ENCODE measurements at places on chromosomes 4 and X.

DNA sequence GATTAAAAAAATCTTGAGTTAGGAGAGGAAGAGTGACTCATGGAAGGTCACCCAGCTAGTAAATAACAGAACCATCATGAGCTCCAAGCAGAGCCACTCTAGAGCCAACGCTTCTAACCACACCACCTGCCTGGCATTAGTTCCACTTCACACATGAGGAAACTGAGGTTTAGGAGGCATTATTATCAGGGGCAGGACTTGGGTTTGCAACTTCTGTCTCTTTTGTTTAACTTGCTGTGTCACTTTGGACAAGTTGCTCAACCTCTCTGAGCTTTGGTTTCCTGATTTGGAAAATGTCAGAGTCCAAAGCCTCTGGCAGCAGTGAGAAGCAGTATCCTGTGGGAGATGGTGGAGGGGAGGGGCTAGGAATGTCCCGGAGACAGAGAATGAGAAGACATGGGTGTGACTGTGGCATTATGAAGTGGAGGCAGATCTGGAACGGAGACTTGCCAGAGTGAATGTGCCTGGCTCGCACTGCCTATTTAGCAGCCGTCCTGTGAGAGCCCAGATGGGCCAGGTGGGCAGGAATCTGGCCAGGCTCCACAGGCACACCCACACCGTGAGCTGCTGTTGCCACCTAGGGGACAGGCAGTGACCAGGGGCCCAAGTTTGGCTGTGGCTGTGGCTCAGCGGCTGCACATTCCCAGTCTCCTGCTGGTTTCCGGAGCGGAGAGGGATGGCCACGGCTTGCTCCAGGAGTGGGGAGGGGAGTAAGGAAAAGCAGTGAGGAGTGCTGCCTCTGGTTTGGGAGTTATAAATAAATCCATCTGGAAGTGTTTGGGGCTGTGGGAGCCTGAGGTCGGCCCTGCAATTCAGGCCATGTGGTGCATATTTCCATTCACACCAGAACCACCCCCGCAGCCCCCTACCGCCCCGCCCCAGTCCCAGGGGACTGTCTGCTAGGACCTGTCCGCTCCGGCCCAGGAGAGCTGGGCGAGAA is 93.4 kb downstream of the NHSL2 start:
- DNase-seq, result no peak

DNA sequence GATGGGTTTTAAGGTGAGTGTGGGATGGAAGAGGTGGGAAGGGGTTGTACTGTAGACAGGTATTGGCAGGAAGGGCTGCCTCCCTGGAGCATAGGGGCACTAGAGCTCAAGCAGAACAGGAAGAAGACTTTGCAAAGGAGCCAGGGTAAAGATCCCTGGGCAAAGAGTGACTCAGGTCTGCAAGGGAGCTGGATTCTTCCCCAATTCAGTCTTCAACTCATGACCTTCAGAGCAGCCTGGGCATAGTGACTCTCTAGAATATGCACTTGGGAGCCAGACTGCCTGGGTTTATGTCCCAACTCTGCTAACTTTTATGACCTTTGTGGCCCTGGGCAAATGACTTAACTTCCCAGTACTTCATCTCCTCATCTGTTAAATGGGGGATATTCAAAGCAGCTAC is 4.0 kb downstream of the LONRF3 start:
- no peak for DNase-seq

DNA sequence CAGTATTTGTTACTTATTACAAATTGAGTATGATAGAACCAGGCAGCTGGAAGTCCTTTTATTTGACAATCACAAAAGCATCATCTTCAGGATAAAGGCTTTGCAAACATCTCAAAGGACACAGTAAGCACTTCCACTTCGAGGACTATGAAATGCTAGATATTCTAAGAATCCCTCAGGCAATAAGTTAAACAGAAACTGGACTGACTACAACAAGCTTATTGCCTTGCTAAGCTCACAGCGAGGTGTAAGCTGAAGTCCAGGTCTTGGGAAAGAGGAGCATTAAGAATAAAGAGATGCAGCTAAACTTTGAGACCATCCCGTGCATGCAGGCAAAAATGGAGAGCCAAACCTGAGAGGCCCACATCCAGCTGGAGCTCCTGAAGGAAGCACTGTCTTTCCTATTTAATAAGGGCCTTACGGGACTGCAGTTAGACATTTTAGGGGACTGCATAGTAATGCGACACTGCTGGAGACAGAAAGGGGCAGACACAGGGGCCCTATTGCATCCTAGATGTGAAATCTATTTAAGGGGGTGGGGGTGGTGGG is 38.7 kb downstream of the DCHS2 start:
- DNase-seq, result no peak

DNA sequence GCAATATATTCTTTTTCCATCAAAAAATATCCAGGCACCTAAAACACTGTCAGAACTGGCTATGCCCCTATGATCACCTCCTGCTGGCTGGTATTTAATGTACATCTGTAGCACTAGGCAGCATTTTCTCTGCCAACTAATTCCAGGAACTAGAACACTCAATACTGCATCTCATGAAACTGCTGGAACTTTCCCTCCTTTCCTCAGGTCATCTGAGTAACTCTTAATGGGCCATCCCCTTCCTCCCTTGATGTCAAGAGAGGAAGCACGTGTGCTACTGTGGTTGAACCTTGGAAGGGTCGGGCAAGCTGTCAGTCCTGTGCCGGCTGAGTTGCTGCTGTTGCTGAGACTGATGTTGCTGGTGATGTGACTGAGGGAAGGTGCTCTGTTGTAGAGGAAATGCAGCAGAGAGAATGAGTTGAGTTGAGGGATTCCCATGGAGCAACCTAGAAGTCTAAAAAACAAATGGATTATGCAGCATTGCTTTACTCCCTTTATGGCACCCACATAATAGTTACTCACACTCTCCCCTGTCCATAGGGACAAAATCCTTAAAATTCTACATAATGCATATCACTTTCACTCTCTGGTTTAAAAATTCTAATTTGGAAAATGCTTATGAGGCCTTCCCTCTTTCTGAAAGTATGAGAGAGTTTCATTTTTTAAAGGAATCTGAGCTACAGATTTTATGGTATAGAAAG is 39.5 kb downstream of the TMEM165 start:
- DNase-seq, result no peak

GRCh38 chr4:66572949-66573348 is 902.7 kb upstream of the EPHA5 start:
- DNase-seq, result no peak

GRCh38 chrX:15416133-15416993 is 32.1 kb upstream of the VEGFD start:
- no peak for DNase-seq

DNA sequence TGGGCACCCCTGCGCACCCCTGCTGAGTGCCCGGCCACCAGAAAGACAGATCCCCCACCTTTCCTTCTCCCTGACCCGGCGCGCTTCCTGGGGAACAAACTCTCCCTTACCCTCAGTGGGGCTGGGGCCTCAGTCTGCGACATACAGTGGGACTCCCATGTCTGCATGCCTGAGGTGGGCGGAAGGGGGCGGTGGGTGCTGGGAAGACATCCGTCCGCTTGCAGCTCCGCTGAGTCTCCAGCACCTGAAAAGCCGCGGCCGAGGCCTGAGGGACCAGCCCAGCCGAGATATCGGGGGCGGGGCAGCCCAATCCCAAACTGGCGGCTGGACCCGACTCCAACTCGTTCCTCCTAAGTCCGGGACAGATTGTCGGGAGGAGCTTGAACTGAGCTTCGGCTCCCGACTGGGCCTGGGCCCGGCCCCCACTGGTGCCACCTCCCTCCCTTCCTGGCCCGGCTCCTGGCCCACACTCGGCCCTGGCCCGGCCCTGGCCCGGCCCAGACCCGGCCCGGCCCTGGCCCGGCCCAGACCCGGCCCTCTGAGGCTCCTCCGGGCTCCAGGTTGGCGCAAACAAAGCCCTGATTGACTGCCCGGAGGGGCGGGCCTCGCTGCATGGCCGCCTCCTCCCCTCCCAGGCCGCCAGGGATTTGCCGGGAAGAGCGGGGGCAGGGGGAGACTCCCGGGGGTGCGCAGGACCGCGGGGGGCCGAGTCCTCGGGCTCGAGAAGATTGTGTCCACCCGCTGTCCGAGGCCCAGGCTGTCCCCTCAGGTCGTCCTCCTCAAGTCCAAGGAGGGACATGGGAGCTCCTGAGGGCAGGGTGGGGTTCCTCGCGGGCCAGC is 877 bp upstream of the SLC16A2 start:
- DNase-seq, result no peak

DNA sequence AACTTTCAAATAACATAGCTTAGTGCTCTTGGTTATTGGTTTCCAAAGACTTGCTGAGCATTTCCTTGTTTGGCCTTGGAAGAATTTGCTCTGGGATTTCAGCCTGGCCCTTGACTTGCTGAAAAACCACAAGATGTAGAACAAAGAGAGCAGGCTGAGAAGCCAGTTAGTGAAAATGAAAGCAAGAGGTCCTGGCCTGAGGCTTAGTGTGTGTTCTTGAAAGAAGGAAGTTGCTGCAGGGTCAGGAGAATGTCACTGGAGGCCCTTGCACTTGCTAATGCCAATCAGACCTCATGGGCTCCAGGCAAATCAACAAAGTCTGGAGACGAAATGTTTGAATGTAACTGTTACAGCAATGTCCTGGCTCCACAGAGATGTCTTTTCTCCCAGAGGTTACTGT is 79.4 kb downstream of the SYNPO2 start:
- no peak for DNase-seq

All from stimulated activated CD4-positive, alpha-beta T cell treated with anti-CD3 and anti-CD28 coated beads, TNF-alpha, amount 100 ng/mL, for 4 hours (primary cell).